D721Med (cell line): ENCODE measurements at places on chromosomes 4 and X.

GRCh38 chr4:88757776-88758175 lies 60.1 kb upstream of the NAP1L5 start:
- DNase-seq, result no peak

DNA sequence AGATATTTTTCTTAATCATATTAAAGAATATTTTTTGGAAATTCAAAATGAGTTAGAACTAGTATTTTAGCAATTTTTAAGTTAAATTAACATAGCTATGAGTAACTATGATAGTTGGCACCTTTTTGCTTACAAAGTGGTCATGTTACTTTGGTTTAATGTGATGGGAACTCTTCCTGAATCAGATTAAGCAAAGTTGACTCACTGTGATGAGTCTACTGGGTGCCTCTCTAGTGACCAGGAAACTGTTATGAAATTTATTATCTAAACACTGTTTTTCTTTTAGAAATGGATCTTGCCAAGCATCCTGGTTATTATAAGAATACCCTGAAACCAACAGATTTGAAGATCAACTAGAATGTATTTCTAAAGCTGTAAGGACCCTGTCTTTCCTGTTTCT lies 985.8 kb downstream of the TRAM1L1 start:
- DNase-seq, result no peak

DNA sequence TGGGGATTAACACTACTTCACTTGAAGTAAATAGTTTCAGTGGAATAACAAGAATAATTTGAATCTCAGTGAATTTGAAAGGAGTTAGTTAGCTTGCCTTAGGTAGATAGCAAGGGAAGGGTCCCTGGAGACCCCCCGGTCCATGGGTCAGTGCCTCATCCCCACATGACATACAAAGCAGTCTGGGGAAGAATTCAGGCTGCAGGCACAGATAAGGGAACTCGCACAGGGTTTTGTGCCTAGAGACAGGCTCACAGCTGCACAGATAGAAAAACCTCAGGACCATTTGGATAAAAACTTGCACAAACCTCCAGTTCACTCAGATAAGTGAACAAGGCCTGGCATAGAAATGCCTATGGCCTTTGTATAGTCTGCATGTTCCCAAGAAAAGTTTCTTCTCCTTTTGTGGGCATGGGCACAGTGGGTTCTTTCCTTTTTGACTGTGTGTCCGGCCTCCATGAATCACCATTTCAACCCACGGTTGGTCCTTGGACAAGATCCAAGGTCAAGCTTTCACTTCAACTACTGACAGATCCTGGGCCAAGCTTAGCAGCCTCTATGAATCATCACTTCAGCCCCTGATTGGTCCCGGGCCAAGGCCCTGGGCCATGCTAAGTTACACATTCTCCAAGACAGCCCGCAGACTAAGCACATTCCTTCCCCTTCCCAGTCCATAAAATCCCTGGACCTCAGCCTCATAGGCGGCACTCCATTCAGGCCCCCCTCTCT lies 108.3 kb upstream of the KLHL4 start:
- no peak for DNase-seq

DNA sequence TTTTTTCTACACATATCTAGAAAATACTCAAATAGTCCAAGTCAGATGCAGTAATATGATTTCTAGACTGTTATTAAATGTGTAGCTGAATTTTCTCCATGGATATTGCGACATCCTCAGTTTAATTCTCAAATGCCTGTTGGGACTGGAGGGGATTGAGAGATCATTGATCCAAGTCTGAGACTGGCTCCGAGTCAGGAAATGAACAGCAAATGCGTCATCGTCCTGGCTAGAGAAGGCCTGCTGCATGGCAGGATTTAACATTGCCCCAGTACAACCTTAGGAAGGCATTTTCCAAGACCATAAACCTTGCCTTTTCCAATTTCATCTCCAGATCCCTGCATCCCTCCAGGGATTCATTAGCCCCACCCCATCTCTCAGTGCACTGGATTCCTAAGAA lies 56.6 kb upstream of the SLC6A14 start:
- no peak for DNase-seq

GRCh38 chr4:77920371-77920770 lies 57.7 kb downstream of the MRPL1 start:
- no peak for DNase-seq

DNA sequence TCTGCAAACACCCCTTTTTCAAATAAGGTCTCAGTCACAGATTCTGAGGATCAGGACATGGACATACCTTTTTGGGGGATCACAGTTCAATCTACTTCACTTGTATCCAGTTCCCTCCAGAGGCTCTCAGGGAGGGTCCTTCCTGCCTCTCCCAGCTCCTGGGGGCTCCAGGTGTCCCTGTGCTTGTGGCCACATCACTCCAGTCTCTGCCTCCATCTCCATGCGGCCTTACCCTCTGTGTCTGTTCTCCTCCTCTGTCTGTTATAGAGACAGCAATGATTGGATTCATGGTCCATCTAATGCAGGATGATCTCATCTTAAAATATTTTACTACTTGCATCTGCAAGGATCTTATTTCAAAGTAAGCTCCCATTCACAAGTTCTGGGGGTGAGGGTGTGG lies 269.6 kb downstream of the ASMT start:
- no peak for DNase-seq

- DNase-seq, result no peak
Observed at GRCh38 chr4:24582235-24582832, 2.0 kb downstream of the DHX15 start.

GRCh38 chrX:11406109-11406765 lies 113.0 kb downstream of the AMELX start:
- DNase-seq, result no peak

DNA sequence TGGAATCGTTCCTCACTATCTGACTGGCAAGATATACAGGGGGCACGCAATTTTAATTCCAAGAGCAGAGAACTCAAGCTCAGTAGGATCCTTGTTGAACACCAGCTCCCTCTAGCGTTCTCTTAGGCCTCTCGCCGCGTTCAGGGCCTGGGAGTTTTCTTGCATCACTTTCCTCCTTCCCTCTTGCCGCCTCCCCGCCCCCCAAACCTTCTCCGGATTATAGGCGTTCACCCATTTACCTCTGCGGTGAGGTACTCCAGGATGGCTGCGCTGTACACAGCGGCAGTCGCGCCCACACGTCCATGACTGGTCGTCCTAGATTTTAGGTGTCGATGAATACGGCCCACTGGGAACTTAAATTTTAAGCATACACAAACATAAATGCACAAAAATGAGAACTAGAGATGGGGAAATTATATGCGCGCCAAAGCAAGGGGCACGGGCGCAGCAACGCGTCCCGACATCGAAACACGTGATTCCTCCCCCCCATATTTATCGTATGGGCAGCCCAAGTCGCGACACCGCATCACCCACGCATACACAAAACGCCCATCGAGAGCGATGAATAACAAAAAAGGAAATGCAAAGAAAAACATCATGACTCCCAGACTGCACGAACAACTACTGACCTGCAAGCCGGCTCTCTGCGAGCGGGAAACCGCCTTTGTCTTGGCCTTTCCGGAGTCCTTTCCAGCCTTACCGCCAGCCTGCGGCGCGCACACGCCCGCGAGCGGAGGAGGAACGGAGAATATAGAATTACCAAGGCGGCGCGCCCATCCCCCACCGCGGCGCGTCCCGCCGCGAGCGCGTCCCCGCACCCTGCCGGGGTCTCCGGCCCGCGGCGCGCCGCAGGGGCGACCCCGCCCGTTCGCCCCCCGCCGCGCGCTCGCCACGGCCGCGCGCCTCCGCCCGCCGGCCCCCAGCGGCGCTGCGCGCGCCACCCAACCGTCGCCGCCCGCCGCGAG lies 759 bp downstream of the H2AZ1 start:
- peak; percentile 39 for DNase-seq

- no peak for DNase-seq
Observed at GRCh38 chr4:145285928-145286327, 105.5 kb upstream of the OTUD4 start.

DNA sequence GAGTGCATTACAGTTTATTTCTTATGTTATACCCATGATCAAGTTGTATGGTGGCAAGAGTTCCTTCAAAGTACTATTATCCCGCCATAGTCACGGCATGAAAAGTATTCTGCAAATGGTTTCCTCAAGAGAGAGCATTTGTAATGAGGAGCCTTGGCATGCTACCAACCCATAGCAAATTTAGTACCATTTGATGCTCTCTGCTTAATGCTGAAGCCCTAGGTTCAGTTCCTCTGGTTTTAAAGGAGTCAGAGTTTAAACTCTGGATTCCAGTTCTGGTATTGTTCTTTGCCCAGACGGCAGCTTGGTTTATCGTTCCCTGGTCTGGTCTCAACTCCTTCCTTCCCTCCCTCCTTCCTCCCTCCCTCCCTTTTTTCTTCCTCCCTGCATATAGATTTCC lies 371.3 kb downstream of the BMPR1B start:
- no peak for DNase-seq

DNA sequence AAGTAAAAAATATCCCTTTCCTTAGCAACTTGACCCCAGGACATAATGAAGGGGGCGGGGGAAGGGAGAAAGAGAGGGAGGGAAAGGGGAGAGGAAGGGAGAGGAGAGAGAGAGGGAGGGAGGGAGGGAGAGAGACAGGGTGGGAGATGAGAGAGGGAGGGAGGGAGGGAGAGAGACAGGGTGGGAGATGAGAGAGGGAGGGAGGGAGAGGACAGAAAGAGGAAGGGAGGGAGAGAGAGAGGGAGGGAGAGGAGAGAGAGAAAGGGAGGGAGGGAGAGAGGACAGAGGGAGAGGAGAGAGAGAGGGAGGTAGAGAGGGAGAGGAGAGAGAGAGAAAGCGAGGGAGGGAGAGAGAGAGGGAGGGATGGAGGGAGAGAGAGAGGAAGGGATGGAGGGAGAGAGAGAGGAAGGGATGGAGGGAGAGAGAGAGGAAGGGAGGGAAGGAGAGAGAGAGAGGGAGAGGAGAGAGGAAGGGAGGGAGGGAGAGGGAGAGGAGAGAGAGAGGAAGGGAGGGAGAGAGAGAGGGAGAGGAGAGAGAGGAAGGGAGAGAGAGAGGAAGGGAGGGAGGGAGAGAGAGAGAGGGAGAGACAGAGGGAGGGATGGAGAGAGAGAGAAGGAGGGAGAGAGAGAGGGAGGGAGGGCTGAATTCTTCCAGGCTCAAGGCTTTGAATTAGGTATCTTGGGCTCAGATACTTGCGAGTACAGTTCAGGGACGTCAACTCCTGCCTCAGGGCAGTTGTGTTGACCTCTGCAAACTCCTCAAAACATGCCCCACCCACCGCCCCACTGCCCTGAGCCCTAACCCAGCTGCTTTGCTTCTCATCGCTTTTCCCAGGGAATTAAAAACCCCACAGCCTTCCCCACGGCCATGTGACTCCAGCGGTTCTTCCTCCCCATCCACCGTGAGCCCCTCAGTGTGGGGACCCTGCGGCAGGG lies 40.0 kb upstream of the ADRA2C start:
- no peak for DNase-seq

DNA sequence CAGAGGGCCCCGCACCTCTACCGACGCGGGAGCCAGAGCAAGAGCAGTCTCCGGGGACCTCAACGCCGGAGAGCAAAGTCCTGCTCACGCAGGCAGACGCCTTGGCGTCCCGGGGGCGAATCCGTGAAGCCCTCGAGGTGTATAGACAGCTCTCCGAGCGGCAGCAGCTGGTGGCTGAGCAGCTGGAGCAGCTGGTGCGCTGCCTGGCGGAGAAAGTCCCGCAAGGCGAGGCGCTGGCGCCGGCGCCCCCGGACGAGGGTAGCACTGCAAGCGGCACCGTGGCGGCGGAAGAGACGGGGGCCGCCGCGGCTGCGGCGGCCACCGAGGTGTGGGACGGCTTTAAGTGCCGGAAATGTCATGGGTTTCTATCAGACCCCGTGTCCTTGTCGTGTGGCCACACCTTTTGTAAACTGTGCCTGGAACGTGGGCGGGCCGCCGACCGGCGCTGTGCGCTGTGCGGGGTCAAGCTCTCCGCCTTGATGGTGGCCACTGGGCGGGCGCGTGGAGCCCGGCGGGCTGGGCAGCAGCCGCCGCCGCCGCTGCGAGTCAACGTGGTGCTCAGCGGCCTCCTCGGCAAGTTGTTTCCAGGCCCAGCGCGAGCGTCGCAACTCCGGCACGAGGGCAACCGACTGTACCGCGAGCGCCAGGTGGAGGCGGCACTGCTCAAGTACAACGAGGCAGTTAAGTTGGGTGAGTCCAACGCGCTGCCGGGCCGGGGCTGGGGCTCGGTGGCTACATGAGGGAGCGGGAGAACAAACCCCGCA lies 672 bp downstream of the LONRF3 start:
- no peak for DNase-seq

DNA sequence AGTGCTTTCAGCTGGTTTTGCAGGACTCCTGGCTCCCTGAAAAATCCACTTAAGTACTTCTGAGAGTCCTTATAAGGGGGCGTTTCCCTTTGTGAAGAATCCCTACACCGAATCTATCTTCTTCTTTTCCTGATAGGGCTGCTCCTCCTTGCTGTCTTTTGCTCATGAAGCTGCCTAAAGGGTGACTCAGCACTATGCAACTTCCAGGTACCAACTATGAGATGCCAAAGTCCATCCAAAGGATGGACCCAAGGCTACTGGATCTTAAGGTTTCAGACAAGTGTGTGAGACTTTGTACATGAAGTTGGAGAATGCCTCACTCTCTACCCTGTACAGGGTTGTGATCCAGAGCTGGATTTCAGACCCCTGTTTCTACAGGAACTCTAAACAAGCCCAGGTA lies 485.0 kb upstream of the FAT1 start:
- no peak for DNase-seq
